Activated CD4-positive, alpha-beta memory T cell treated with anti-CD3 and anti-CD28 coated beads for 36 hours (primary cell): ENCODE measurements at places on chromosomes 5 and 9. TPM values are rescaled to one million over a fixed set of nuclear protein-coding genes. Genes with fewer than 3 reads are reported as not detected.

The EGFLAM gene
- total RNA-seq: not detected

The TMEM174 gene
- total RNA-seq: not detected

The DMRT2 gene
- 0.24 TPM for total RNA-seq

The FGF10 gene
- not detected for total RNA-seq

The NFIB gene
- not detected for total RNA-seq

The NKD2 gene
- 0.41 TPM for total RNA-seq

The ADGRV1 gene
- total RNA-seq: not detected

The SLC6A18 gene
- not detected for total RNA-seq

The GBGT1 gene
- 3.2 TPM for total RNA-seq

The ECM2 gene
- total RNA-seq: not detected

The QRFP gene
- not detected for total RNA-seq
